ENCODE measurements at places on chromosomes 11 and 22.

- no peak for DNase-seq
Observed at GRCh38 chr22:19715188-19715930, 1.1 kb downstream of the SEPTIN5 start.

DNA sequence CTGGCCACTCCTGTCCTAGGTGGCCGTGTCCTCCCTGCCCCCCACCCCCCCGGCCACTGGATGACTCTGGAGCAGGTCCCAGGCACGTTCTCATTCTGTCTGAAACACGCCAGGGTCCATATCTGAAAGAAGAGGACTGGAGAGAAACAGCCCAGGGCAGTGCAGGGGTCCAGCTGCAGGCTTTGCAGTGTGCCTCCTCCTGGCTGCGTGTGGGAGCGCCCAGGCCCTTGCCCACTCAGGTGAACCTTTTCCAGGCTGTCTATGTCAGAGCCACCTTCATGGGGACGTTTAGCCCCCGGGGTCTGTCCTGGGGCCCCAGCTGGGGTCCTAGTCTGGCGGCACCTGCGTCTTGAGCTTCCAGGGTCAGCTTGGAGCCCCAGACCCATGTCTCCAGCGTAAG is 15.6 kb downstream of the GRAMD4 start:
- DNase-seq = no peak

DNA sequence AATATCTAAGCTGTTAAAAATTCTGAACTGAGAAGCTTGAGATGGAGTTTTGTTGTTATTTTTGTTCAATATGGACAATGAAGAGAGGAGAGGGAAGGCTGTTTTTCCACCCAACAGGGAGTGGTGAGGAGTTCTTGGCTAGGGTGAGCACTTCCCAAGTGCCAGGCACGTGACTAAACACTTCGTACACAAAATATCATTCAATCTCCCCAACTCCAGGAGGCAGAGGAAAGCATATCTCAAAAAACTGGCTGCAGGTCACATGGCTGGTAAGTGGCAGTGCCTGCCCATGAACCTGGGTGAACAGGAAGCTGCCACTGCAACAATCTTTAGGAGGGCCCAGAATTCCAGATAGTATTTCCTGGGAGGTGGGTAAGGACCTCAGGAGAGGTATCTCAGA is 11.6 kb downstream of the ELF5 start:
- DNase-seq = no peak

DNA sequence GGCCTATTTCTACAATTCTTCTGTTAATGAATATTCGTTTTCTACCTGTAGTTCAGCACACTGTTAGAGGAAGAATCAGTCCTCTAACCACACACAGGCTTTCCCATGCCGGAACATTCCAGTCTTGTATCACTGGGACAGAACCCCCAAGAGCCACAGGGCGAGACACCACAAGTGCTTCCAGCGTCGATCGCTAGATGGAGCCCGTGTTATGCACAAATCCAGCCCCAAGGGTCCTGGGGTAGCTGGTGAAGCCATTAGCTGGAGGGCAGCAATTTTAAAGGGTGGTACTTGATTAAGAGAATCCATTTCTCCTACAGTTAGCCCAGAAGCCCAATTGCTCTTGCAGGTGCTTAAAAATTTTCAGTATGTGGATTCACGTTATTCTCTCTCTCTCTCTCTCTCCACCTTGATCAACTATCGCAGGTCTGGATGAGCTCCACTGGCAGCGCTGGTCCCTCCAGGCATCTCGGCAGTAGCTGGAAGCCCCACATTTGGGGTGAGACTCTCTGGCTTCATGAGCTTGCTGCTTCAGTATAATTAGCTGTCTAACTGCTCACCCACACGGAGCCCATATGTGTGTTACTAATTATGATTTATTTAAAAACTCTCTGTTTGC is 148.2 kb upstream of the SNX19 start:
- DNase-seq = peak; percentile 71

GRCh38 chr11:44711787-44712608 is 14.8 kb upstream of the TSPAN18 start:
- no peak for DNase-seq

- no peak for DNase-seq
Observed at GRCh38 chr11:110631551-110631950, 80.7 kb downstream of the ARHGAP20 start.

GRCh38 chr11:112610996-112611750 is 350.0 kb upstream of the NCAM1 start:
- DNase-seq = no peak

- no peak for DNase-seq
Observed at GRCh38 chr11:13127161-13127560, 118.0 kb downstream of the RASSF10 start.

DNA sequence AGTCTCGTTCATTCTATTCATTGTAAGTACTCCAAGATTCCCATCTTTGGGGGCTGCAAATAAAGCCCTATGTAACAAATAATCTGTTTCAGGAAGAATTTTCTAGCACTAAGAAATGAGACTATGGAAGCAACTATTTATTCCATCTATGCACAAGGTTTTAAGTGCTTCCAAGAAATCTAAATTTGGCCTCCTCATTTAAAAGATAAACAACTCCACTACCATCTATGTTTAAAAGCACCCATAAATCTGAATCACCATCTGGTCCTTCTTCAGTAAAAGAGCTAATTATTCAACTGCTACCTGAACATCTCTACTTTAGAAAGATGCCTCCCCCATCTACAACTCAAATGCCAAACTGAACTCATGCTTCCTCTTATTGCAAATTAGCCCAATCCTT is 547.3 kb upstream of the LRRC4C start:
- DNase-seq = no peak

DNA sequence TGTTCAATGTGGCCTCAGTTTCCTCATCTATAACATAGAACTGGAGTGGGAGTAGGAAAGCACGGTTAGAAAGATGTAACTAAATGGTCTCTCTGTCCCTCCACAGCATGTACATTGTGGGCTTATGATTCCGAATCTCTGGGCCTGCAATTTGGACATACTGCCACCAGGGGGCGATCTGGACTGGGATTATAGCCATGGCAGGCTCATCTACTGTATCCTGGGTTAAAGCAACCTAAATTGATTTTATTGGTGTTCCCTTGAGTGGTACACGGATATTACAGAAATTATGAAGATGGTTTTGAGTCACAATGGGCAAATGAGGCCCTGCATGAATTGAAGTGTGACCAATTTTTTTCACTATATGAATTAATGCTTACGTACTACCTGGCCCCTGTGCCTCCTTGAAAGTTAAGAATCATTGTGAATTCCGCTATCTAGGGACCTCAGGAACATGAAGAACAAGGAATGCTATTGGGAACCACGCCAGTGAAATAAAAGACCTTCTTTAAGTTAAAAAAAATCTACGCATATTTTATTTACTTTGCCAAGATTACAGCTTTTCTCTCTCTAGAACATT is 32.9 kb downstream of the TST start:
- DNase-seq = no peak

GRCh38 chr22:39622881-39623367 is 52.4 kb downstream of the CACNA1I start:
- DNase-seq = peak; percentile 17

DNA sequence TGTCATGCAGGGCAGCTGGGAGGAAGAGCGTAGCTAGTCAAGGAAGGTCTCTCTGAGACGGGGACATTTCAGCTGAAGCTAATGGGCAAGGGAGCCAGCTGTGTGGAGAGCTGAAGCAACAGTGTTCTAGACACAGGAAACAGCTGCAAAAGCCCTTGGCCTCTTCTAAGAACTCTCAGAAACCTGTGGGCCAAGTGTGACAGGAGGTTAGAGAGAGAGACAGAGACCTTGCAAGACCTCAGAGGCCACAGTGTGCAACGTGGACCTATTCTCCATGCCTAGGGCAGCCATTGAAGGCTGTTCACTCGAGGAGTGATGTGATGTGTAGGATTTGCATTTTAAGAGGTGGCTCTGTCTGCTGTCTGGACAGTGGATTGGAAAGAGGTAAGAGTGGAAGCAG is 48.7 kb upstream of the TNRC6B start:
- DNase-seq = no peak

DNA sequence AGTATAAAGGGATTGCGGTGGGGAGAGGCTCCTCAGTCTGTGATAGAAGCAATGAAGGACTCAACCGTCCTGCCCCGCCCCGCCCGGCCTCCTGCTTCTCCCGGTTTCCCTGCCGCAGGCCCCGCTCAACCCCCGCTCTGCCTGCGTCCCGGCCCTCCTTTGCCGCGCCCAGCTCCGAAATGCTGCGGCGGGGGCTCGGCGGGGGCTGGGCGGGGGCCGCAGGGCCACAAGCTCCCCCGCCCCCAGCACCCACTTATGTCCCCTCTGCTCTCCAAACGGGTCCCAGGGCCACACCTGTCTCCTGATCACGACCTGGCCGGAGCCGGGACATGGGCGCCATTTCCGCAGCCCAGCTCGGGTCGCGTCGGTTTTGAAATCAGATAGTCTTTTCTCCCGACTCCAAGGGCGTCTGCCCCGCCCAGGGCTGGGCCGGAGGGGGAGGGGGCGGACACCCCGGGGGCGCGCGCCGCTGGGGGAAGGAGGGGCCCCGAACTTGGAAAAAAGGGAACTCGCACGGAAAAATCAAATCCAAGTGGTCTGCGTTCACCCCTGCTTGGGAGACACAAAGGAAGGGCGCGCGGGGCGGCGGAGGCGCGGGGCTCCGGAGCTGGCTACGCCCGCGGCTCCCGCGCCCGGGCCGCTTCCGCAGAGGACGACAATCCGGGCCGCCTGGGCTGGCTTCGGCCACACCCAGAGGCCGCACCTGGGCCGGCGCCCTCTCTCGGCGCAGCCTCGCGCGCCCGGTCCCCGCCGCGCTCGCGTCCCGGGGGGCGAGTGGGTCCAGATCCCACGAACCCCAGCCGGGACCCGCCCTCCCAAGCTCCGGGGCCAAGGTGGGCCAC is 70.6 kb upstream of the EP300 start:
- DNase-seq = peak; percentile 29

GRCh38 chr11:11263238-11264005 is 89.6 kb downstream of the CSNK2A3 start:
- no peak for DNase-seq

DNA sequence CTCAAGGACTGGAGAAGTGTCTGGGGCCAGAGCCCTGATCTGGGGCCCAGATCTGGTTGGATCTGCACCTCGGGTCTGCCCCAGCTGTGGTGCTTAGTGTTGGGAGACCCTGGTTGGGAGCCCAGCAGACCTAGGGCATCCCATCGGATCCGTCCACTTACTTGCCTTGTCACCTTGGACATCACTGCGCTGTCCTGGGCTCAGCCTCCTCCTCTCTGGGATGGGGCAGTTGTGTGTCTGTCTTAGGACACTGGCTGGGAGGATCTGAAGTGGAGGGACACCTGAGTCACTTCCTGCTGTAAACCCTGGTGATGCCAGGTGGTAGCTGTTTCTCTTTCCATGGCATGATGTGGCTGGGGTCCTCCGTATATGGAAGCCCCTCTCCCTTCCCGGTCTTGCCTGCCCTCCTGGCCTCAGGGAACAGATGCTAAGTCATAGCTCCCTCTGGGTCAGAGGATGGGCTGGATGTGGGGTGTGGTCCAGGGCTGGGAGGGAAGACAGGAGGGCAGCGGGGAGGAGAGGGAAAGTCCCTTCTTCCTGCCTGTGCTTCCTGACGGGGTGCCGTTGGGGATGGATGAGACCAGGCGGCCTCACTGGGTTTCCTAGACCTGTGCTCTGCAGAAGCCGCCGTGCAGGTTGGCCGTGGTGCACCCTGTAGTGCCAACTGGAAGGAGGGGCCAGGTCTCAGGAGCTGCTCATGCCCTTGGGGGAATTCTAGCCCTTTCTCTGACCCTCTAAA is 12.1 kb upstream of the OMP start:
- DNase-seq = no peak

Measured in midbrain (tissue), 1 donor.